ENCODE measurements at places on chromosomes 2 and 18. TPM values are rescaled to one million over a fixed set of nuclear protein-coding genes. Genes with fewer than 3 reads are reported as not detected.

Gene ABCG5
- not detected for total RNA-seq

- no peak for DNase-seq
Measured at GRCh38 chr2:128069769-128070168, 21.2 kb upstream of the UGGT1 start.

GRCh38 chr18:50853863-50854271 is 25.1 kb upstream of the ME2 start:
- no peak for DNase-seq

Gene SLC11A1
- total RNA-seq: 17.9 TPM

GRCh38 chr2:241506793-241507429 is 1.5 kb downstream of the STK25 start:
- DNase-seq: no peak

Gene DQX1
- not detected for total RNA-seq

DNA sequence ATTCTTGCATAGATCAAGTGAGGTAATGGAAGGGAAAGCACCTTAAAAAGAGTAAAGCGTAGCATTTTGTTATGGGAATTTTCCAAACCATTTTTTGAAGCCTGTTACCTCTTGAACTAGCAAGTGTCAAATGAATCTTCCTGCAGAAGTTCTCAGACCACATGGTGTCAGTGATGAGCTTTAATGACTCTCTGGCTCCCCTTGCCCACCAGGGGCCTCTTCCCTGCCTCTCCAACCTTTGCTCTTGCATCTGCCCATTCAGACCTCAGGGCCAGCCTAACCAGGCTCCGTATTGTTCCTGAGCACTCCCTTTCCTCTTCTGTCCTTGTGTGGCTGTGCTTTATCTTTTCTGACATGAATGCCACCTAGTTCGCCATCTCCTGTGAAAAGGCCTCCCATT is 155.9 kb downstream of the DIS3L2 start:
- no peak for DNase-seq

GRCh38 chr2:216696321-216696720 is 972 bp upstream of the IGFBP5 start:
- no peak for DNase-seq

- no peak for DNase-seq
Measured at GRCh38 chr2:112972423-112973086, 5.3 kb upstream of the IL36G start.

DNA sequence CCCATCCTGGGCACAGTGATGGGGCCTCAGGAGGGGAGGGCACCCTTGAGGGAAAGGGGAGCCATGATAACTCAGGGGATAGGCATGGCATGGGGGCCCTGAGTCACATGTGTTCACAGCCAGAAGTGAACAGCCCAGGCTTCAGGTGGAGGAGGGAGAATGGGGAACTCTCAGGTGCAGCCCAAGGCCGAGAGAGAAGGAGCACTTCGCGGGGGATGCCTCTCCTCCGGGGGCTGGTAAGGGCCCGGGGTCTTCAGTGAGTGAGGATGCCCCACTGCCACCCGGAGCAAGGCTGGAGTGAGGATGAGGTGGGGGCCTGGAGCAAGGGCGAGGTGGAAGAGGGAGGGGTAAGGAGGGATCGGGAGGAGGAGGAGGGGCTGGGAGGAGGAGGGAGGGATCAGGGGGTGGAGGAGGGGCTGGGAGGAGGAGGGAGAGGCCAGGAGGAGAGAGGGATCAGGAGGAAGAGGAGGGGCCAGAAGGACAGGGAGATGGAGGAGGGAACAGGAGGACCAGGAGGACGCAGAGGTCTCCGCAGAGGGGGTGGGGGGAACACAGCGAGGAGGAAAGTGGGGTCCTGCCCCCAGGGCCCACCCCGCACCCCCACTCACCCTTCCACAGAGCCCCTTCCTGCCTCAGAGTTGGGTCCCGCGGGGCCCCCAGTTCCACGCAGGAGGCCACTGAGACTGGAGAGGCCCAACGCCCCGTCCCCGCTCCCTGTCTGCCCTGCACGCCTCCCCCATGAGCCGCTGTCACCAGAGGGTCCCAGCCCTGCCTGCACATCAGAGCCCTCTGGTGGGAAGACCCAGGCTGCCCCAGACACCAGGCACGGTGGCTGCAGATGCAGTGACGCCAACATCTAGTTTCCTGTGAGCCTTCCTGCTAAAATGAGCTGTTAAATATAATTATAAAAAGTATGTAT is 42.8 kb downstream of the RAMP1 start:
- no peak for DNase-seq

DNA sequence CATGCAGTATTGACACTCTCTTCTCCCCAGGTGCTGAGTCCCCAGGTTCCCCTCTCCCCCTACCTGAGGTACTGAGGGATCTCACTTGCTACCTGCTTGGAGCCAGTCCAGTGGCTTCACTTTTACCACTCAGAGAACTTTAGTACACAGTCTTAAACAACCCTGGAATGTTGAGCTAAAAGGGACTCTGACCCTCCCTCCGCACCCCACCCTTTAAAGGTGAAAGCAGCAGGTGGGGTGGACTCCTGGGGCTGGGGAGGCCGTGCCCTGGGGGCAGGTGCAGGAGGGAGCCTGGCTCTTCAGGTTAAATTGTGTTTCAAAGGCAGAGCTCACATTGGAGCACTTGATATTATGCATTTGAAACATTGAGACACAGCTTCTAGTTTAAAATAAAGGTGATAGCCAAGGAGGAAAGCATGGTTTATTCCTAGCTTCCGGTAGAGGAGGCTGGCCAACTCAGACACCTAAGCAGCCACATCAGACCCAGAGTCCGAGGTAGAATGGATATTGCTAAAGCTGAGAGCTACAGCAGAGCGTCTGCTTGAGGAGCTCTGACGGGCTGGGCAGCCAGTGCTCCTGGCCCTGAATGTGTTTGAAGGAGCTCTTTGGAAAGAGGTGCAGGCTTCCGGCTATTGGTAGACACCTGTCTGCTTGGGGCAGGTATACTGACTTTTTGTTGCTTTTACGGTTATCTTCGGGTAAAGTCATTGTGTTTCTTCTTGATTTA is 196.4 kb downstream of the AGAP1 start:
- DNase-seq: no peak

GRCh38 chr2:27186613-27187345 is 25.1 kb upstream of the ATRAID start:
- no peak for DNase-seq

- DNase-seq: no peak
Measured at GRCh38 chr2:221283896-221284545, 288.1 kb downstream of the EPHA4 start.

Gene NDUFV2
- 106 TPM for total RNA-seq

All from breast epithelium (tissue), 4 donors.